ENCODE measurements at places on chromosomes 4 and X.
A peak's percentile ranks its signal among the peaks of the same experiment; 100 is the strongest.

DNA sequence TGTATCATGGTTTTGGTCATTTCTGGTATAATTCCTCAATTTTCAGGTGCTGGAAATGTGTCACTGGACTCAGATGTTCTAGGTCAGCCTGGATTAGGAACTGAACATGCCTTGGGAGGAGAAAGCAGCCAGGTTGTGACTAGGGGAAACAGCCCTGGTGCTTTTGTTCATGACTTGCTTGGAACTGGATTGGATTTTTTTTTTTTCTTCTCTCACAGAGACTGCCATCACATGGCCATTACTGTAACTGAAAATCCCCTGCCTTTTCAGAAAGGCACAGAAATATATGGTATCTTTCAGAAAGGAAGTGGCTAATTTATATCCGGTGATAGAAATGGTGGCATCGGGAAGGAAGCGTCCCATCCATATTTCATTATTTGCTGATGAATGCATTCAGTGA lies 34.6 kb downstream of the SEPTIN11 start:
- no peak for DNase-seq

DNA sequence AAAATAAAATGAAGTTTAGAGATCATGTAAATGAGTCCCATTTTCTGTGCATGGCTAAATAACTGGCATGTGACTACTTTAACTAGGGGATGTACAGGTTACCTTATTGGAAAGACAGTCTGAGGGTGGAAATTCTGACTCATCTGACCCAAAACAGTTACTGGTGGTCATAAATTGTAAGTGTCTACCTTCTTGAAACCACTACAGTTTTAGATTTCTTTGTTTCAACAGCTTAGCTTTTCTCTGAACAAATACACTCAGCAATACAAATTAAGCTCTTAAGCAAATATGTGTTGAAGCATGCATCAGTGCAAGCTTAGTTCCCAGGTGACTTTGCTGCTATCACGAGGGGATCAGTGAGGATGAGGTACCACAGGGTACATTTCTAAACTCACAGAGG lies 60.7 kb upstream of the PGM2 start:
- no peak for DNase-seq

DNA sequence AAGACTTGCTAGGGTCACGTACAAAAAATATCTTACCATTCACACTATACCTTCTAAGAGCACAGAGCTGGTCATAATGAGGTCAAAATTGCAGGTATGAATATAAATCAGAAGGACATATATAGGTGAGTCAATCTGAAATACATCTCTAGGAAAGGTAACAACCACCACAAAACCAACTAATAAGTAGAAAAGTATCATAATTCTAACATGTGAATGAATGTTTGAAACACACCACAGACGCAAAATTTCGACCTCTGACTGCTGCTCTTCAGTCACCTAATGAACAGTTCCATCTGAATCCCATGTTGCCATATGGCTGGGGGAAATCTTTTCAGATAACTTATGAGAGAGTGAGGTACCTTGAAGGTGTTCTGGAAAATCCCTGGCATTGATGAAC lies 22.1 kb downstream of the STAP1 start:
- no peak for DNase-seq

DNA sequence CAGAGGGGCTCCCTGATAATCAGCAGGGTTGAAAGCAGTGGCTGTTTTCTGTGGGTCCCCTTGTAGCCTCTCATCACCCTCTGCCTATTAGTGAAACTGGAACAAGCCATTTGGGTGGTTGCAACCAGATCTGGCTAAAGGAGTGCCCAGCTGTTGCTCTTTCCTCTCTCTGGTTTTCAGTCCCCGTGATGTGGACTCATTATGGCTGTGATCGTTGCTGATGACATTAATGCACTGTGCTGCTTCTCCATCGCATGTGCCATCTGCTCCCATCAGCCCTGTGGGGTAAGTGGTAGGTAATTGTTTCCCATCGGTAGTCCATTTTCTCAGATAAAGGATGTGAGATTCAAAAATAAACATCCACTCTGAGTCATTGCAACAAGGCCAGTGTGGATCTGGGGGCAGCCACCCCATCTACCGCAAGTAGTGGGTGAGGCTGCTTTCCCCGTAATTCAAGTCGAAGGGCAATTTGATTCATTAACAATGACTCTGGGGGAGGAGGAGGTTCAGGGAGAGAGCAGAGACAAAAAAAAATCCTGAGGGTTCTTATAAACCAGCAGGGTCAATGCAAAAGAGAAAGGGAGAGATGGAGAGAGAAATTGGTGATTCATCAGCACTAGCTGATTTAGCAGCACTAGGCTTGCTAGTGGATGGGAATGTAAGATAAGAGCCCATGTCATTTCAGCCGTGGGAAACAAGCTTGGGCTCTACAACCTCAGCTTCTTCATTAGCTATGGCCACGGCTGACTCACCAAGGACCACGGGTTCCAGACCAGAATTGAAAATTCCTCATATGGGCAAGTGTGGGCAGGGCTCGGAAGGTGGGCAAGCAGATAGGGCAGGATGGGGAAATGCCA lies 357.8 kb downstream of the MID1IP1 start:
- DNase-seq, result peak; percentile 37

DNA sequence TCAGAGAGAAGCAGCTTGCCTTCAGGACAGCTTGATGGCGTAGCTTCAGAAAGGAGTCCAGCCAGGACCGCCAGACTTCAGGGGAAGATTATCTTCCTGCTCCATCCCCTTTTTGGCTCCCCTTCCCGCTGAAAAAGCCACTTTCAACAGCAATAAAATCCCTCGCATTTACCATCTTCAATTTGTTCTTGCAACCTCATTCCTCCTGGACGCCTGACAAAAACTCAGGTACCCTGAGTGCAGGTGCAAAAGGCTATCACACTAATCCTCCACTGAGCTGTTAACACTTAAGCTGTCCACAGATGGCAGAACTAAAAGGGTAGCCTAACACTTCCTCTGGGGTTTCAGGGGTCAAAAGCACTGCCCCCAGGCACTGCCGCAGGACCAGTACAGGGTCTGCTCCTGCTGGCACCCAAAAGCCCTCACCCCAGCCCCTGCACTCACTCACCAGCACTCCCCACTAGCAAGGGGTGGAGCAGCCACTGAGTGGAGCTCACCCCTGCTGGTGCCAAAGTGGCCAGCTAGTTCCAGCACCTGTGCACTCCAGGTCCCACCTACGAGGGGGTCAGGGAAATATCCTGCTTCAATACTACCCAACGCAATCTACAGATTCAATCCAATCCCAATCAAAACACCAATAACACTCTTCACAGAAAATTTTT lies 145.8 kb downstream of the ADGRA3 start:
- no peak for DNase-seq

- no peak for DNase-seq
Observed at GRCh38 chrX:149069899-149070298, 435.2 kb downstream of the IDS start.

GRCh38 chr4:15414551-15415091 lies 13.2 kb upstream of the C1QTNF7 start:
- no peak for DNase-seq

- no peak for DNase-seq
Observed at GRCh38 chr4:134888156-134888555, 686.6 kb upstream of the PABPC4L start.

DNA sequence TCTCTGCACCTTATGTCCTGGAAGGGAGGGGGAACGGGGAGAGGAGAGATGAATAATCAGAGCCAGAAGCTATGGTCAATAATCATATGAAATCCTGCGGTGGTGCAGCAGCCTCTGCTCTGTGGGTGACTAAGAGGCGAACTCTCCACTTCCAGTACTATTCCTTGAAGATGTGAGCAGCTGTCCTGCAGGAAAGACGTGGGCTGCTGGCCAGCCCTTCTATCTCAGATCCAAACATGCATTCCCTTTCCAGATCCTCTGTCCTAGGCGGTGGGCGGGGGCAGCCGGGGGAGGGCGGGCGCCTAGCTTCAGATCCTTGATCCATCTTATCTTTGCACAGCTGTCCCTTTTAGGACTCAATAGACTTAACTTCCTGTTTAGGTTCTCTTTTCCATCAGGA lies 34.5 kb downstream of the SPINK2 start:
- no peak for DNase-seq

DNA sequence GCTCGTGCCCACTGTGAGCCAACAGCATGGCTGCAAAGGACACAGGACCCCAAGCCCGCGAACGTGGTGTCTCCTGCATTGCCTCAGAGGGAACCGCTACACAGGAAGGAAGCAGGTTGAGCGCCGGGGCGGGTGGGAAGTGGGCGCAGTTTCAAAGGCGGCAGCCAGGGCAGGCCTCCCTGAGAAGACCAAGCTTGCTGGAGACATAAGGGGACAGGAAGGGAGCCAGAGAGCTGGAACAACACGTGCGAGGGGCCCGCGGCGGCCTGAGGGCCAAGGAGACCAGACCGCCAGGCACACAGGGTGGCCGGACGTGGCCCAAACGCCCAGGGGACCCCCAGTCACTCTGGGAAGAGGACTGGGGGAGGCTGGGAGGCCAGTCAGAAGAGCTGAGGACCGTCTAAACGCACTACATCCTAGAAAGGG lies 32.0 kb downstream of the CTBP1 start:
- DNase-seq, result no peak

DNA sequence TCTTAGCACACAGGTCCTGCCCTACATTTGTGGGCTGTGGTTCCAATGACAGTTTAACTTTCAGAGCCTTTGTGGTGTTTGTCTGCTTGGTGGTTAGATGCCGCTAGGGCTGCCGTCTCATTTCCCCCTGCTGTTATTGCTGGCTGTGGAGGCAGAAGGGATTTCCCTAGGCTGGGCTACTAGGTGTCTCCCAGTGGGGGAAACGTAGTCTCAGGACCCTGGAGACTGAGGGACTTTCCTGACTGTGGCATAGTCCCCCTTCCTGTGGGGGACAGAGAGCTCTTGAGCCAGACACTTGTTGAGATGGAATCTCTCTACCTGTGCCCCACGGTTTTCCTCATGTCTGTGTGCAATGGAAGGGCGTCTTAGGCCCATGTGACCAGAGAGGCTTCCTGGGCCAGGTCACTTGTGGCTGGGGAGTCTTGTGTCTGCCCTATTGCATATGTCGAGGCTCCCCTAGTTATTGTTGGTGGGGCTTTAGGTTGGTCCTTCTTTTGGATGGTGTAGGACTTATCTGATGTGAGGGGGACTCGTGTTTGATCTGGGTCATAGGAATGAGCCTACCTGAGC lies 68.2 kb downstream of the ARHGAP10 start:
- no peak for DNase-seq

DNA sequence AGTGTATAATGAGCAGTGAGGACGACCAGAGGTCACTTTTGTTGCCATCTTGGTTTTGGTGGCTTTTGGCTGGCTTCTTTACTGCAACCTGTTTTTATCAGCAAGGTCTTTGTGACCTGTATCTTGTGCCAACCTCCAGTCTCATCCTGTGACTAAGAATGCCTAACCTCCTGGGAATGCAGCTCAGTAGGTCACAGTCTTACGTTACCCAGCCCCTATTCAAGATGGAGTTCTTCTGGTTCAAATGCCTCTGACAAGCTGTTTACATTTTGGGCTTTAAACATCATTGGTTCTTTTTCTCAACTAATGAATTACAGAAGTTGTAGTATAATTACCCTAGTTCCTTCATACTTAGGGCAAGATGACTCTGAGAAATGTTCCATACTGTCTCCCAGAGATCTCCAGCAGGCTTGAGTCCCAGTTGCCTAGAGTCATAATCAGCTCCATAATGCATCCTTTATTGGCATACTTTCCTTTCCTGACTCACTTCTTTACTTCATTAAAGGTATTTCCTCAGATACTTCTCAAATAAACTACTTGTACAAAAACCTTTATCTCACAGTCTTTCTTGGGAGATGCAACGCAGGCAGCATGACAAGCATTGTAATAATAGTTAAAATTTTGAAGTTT lies 136.5 kb downstream of the KDM6A start:
- no peak for DNase-seq
